ENCODE measurements at places on chromosomes 2 and 18.
A peak's percentile ranks its signal among the peaks of the same experiment; 100 is the strongest.

DNA sequence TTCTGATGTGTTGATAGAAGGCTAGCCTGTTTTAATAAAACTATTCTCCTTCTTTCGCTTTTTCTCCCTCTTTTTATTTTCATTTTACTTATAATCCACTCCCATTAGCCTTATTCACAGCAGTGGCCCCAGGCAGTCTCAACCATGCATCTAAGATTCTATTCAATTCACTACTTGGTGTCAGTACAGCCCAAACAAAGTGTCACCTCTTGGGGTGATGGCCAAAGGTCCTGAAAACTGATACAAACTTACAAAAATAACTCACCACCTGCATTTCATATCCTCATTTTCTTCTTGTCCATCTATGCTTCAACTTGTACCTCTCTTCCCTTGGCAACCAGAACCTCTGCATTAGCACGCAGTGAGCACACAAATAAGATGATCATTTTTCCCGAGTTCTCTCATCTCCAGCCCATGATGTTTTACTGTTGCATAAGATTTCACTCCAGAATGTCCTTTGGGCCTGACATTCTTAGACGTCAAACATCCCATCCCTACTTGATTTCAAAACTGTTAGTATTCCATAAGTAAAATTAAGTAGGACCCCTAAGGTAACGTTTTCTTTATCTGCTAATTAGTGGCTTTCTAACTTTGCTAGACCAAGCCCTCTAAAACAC, 559.3 kb upstream of the TNP1 start:
- no peak for DNase-seq

GRCh38 chr2:194096402-194096801, 1560.6 kb upstream of the SLC39A10 start:
- DNase-seq = no peak

- DNase-seq = no peak
Measured at GRCh38 chr2:16614314-16614860, 51.2 kb downstream of the CYRIA start.

DNA sequence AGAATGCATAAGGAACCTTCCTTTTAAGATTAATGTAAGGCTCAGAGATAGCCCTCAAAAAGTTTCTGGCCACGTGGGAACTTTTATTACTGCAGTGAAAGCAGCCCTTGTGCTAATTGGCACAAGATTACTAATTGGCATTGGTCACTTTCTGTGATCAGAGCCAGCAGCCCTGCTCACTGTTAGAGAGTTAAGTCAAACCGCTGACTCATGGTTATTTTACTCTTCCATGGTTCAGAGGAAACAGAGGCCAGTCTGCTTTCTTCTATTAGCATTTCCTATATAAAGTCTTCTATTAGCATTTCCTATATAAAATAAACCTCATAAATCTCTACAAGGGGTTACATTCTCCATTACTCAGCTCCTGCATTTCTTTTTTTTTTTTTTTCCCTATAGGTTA, 1.5 kb upstream of the SLC35G4 start:
- peak; percentile 31 for DNase-seq

DNA sequence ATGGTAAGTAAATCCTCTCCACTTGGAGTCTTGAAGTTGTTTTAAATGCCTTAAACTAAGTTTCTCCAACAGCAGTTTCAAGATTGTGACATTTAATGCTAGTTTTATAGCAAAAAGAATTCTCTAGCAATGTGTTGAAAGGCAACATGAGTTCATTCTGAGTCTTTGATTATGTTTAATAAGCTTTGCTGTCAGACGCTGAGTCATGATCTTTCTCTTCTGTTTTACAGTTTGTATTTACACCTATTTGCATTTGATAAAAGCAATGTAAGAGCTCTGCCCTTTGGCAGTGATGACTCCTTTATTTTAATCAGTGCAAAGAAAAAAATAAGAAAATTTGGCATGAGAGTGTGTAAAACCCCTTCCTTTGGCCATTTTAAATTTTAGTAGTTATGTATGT, 497.7 kb downstream of the STK39 start:
- DNase-seq = peak; percentile 30

DNA sequence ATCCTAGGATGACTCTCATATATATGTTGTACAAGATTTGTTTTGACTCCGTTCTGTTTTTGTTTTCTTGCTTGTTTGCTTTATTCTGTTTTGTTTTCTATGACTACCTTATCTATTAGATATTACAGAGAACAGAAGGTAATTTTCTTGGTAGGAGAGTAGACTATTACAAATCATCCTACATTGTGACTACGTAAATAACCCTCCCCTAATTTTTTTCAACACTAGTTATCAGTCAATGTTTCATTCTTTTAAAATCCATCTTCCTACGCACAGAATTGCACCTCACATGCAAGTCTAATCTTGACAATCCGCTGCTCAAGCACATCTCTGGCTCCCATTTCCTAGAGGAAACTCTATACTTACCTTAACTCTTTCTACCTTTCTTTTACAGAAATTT, 792.3 kb upstream of the PIK3C3 start:
- no peak for DNase-seq

GRCh38 chr2:219245899-219246230, 586 bp downstream of the STK16 start:
- DNase-seq = no peak

GRCh38 chr2:83565626-83566025, 893.5 kb downstream of the SUCLG1 start:
- DNase-seq = no peak

DNA sequence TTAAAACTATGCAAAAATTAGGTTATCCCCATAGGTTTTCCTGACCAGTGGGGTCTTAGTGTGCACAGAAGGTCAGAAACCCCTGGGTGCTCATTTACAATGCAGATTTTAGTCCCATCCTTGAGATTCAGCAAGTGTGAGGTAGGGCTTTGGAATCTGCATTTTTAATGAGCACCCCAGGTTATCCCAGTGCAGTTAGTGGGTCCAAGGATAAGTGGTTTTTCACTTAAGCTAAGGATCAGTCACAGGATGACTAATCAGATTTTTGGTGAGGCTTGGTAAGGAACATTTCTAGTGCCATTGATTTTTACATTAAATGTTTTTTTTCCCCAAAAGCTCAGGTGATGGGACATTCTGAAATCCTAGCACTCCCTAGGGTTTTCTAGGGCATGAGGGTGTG, 50.7 kb upstream of the MGAT5 start:
- no peak for DNase-seq

GRCh38 chr2:157479081-157480027, 35.5 kb upstream of the CYTIP start:
- no peak for DNase-seq

DNA sequence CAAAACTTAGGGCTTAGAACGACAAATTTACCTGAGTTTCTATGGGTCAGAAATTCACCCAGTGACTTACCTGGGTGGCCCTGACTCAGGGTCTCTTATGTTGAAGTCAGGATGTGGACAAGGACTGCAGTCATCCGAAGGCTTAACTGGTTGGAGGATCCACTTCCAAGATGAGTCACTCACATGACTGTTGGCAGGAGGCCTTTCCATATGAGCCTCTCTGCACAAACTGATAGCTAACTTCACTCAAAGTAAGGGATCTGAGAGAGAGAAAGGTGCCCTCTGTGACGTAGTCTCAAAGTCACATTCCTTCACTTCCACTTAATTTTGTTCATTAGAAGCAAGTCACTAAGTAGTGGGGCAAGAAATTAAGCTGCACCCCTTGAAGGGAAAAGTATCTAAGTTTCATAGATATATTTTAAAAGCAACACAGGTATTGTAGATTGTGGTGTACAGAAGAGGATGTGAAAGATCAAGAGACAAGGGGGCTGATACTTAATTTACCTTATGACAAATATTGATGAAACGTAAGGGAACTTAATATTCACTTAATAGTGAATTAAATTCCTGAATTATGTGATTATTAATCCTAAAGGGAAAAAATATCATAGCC, 48.4 kb downstream of the TANK start:
- DNase-seq = no peak

GRCh38 chr2:94874277-94874997, 3.2 kb downstream of the TEKT4 start:
- no peak for DNase-seq

GRCh38 chr18:48679236-48679635, 140.4 kb downstream of the CTIF start:
- no peak for DNase-seq
